Upper lobe of right lung (tissue), 1 donor: ENCODE measurements at places on chromosomes 11 and 22.
A peak's percentile ranks its signal among the peaks of the same experiment; 100 is the strongest.

GRCh38 chr11:133824593-133824992 lies 20.7 kb downstream of the SPATA19 start:
- no peak for DNase-seq

- DNase-seq: peak; percentile 61
Observed at GRCh38 chr22:39725351-39726035, 154.9 kb downstream of the CACNA1I start.

GRCh38 chr22:49632199-49633009 lies 195.3 kb downstream of the BRD1 start:
- no peak for DNase-seq

- DNase-seq: peak; percentile 58
Observed at GRCh38 chr22:47200273-47201051, 438.0 kb downstream of the TBC1D22A start.

DNA sequence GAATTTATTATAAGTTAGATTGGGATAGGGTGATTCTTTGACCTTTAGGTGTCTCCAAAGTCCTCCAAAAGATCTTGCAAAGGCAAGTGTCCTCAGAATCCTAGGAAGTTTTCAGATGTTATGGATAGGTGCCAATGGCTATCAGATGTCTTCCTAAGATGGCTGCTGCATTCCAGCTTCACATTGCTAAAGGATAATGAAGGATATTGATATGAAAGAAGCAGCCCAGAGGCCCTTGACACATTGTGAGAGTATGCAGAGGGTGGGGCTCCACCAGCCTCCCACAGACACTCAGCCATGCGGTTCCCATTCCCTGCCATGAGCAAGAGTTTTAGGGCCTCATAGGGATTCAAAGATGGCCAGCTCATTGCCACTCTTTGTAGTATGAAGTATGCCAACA lies 22.3 kb upstream of the GLYATL2 start:
- DNase-seq: no peak

- DNase-seq: no peak
Observed at GRCh38 chr22:49272546-49273125, 555.0 kb downstream of the BRD1 start.

DNA sequence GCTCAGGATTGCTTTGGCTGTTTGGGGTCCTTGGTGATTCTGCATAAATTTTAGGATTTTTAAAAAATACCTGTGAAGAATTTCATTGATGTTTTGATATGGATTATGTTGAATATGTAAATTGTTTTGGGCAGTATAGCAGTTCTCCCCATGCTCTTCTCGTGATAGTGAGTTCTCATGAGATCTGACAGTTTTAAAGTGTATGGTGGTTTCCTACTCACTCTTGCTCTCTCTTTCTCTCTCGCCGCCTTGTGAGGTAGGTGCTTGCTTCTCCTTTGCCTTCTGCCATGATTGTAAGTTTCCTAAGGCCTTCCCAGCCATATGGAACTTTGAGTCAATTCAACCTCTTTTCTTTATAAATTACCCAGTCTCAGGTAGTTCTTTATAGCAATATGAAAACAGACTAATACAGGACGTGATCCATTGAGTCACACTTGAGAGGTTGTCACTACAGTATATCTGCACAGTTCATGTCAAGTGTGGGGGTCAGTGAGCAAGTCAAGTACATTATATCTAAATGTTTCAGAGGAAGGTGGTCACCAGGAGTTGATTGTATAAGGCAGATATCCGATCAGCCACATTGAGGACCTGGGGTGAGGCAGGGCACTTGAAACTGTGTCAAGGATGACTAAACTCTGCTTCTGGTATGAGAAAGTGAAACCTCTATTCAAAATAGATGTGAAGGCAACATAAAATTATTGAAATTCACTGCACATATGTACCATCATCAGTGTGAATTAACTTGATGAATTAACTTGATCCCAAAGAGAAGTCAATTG lies 70.7 kb upstream of the CCDC179 start:
- DNase-seq: no peak
